ENCODE measurements at places on chromosomes 3 and 15.

DNA sequence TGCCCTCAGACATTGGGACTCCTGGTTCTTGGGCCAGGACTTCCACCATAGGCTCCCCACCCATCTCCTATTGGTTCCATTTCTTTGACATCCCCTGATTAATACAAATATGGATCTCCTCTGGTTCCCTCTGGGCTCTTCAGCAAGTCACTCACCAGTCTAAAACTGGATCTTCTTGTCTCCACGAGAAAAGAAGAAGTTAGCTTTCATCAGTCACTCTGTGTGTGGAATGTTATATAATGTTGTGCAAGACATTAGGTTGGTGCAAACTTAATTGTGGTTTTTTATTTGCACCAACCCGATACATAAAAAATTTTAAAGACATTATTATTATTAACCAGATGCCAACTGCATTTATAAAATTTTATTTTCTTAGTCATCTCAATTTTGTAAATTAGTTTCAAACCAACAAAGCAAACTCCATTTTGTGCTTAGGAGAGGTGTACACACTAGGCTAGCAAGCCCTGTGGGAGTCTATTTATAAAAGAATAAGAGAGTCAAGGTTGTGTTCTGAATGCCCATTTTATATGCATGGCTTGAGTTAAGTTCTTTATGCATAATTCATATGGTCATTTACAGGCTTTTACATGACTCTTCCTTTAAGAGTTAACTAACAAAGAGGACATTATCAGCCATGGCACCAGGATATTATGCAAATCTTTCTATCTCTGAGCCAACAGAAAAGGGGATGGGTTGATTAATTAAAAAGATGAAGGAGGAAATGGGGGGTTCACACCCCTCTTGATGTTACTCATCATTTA is 35.1 kb upstream of the IL12A start:
- no peak for DNase-seq

DNA sequence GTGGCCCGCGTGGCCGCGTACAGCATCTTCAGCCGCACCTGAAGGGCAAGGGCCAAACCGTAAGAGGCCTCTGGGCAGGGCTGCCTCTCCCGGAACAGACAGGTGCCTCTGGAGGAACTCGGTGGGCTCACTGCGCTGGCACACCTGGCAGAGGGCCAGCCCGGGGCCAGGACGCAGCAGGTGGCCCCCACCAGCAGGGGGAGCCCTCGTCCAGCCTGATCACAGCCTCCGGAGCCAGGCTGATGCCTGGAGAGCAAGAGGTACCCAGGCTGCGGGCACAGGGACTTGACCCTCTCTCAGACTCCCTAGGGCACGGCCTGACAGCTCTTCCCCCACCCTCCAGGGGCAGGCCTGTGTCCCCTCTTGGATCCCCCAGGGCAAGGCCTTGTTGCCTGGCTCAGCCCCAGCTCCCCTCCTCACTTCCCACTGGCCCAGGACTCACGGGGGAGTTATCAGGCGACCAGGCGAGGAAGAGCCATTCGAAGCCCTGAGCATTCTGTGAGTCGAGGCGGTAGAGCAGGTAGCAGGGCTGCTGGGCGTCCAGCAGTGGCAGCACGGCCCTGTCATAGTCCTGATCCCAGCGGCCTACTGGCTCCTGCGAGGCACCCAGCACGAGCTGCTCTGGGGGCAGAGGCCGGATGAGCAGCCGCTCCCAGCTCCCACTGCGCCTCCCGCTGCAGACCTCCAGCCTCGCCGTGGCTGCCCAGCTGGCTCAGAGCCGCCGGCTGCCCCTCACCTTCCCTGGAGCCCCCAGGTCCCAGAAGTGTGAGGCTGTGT is 6.2 kb upstream of the TLR9 start:
- DNase-seq, result peak; percentile 84

GRCh38 chr3:74366331-74366730 is 248.1 kb downstream of the CNTN3 start:
- no peak for DNase-seq

DNA sequence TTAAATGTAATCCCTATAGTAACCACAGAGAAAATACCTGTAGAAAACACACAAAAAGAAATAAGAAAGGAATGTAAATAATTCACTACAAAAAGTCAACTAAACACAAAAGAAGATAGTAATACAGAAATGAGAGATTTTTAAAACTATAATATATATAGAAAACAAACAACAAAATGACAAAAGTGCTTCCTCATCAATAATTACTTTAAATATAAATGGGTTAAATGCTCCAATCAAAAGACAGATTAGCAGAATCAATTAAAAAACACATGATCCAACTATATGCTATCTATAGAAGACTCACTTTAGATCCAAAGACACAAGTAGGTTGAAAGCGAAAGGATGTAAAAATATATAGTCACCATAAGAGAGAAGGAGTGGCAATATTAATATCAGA is 45.8 kb downstream of the FRMD5 start:
- no peak for DNase-seq

GRCh38 chr3:15556512-15556911 is 35.0 kb upstream of the COLQ start:
- DNase-seq, result peak; percentile 33

DNA sequence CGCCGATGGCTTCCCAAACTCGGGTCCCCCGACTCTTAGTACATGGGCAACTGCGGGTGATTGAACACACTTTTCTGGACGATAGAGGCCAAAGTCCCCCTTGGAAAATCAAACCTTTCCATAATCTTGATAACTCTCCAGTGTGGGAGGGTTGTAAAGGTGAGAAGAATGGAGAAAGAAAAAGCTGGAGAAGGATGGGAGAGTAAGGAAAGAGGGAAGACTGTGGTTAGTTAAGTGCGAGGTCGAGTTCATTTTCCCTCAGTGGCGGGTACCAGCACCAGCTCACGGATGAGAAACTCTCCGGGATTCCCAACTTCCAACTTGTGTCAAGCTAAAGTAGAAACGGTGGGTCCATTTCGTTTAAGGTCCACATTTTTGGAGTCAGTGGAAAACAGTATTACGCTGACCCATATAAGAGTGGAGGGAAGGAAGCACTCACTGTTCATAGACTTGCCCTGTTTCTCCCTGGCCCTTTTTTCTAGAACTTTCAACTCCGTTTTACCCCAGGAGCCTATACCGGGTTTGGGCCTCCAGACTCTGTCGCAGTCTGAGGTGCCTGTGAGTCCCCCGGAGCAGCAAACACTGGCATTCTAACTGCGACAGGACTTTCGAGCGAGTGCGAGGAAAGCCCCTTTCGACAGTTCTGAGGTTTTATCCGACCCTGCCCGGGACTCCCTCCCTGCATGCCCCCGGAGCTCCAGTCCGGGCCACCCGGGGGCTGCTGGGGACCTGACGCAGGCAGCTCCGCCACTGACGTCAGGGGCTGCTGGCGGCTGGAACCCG is 14.8 kb downstream of the ZIC1 start:
- no peak for DNase-seq

GRCh38 chr3:188208516-188208981 is 54.6 kb downstream of the LPP start:
- no peak for DNase-seq

GRCh38 chr3:122697952-122698620 is 17.4 kb downstream of the PARP14 start:
- DNase-seq, result no peak

GRCh38 chr15:80404761-80405553 is 775 bp downstream of the ARNT2 start:
- no peak for DNase-seq

GRCh38 chr15:92645731-92646130 is 9.8 kb downstream of the FAM174B start:
- DNase-seq, result no peak

- DNase-seq, result no peak
Measured at GRCh38 chr15:57367556-57367955, 8.7 kb upstream of the CGNL1 start.

- no peak for DNase-seq
Measured at GRCh38 chr3:13080591-13080990, 7.4 kb upstream of the IQSEC1 start.

DNA sequence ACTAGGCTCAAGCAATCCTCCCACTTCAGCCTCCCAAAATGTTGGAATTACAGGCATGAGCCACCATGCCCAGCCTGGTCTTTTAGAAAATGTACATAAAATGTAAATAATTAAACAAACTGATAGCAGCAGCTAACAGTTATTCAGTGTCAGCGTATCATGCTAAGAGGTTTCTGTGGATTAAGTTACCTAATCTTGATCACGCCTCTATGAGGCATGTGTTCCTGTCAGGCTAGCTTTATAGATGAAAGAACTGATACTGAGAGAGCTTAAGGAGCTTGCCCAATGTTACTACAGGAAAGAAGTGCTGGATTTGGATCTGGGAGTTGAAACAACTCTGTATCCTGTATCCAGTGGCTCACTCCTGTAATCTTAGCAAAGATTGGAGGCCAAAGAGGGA is 11.2 kb upstream of the MST1R start:
- DNase-seq, result no peak

DNA sequence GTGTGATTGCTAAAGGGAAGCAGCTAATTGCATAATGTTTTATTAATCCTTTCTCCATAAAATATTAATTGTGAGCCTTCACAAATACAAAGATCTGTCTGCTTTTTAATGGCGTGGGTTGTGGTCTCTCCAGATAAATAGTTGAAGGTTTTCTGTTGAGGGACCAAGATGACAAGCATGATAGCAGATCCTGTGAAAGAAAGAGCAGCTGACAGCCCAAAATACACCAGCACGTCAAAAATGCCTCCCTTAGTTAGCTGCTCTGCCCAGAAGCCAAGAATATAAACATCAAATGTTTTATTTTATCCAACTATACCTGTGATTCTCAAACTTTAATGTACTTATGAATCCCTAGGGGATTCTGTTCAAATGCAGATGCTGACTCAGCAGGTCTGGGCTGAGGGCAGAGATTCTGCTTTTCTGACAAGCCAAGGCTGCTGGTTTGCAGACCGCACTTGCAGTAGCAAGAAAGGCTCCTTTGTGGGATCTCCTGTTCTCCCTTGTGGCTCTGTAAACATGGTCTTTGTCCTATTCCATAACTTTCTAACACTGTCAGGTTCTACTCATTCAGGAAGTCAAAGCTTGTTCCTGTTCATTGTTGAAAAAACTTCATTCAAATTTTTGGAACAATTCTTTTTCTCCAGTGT is 119.1 kb upstream of the SLC25A36 start:
- DNase-seq, result peak; percentile 44

DNA sequence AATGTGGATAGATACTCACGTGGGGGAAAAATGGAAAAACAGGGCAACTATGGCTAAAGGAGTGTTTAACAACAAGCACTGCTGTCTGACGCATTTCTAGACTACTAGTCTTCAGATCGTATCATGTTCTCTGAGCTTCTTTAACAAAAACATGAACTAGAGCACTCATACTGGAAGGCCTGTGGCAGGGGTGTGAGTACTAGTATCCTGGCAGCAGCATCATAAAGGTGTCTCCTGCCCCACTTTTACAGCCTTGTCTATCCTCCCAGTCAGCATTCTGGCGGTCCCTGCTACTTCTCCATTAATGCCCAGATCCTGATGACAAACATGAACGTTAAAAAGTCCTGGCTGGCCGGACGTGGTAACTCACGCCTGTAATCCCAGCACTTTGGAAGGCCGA is 4.0 kb downstream of the FMN1 start:
- DNase-seq, result no peak

DNA sequence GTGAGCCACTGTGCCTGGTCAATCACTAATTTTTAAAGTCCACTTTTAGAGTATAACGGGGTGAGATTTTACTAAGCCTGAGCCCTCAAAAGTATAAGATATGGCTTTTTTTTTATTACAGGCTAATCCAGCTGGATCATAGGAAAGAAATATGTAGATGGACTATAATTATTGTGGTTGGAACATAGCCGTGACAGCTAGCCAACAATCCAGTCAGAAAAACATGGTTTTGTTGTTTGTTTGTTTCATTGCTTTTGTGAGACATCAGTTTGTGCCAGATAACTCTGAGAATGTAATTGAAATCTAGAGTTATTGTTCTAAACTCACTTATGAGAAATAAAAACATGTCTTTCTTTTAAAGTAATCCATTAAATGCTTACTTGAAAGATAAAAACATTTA is 37.3 kb upstream of the ATOSA start:
- no peak for DNase-seq

DNA sequence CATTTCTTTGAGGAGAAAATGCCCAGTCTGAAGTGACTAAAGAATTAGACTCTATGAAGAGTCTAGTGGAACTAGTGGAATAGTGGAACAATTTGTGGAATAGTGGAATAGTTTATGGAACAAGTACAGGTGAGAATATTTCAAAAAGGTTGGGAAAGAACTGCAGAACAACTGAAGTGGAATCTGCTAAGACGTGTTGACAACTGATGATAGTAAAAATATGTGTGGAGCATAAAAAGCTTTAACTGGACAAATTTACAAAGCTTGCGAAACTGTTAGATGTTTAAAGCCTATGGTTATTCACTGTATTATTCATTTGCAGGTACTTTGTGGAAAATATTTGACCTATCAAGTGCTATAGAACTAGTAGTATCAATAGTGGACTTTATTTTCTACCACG is 164.5 kb downstream of the ADAMTS9 start:
- no peak for DNase-seq

- no peak for DNase-seq
Measured at GRCh38 chr3:194683380-194683779, 2.3 kb upstream of the FAM43A start.

- peak; percentile 80 for DNase-seq
Measured at GRCh38 chr15:77060546-77060945, 10.4 kb downstream of the TSPAN3 start.

- peak; percentile 13 for DNase-seq
Measured at GRCh38 chr15:79066391-79067071, 24.0 kb downstream of the RASGRF1 start.

DNA sequence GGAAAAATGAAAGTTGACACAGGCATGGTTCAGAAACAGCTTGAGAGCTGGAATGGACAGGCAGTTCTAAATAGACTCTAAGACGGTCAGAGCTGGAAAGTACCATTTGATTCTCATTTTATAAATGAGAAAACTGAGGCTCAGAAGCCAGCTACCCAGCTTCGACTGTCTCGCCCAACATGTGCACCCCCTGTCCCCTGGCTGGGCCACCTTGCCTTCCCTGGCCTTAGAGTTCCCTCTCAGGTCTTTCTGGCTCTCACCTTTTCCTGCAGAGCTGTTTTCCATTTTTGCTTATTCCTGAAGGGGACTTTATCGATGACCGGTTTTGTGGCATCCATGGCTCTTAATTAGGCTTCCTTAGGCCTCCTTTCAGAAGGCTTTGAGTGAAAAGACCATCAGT is 17.3 kb upstream of the DOCK3 start:
- DNase-seq, result no peak

DNA sequence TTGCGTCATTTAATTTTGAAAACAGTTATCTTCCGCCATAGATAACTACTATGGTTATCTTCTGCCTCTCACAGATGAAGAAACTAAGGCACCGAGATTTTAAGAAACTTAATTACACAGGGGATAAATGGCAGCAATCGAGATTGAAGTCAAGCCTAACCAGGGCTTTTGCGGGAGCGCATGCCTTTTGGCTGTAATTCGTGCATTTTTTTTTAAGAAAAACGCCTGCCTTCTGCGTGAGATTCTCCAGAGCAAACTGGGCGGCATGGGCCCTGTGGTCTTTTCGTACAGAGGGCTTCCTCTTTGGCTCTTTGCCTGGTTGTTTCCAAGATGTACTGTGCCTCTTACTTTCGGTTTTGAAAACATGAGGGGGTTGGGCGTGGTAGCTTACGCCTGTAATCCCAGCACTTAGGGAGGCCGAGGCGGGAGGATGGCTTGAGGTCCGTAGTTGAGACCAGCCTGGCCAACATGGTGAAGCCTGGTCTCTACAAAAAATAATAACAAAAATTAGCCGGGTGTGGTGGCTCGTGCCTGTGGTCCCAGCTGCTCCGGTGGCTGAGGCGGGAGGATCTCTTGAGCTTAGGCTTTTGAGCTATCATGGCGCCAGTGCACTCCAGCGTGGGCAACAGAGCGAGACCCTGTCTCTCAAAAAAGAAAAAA is 1.2 kb downstream of the B2M start:
- DNase-seq, result peak; percentile 90

- no peak for DNase-seq
Measured at GRCh38 chr3:100100425-100100824, 13.9 kb downstream of the FILIP1L start.
